ENCODE measurements at places on chromosomes 5 and 9.

DNA sequence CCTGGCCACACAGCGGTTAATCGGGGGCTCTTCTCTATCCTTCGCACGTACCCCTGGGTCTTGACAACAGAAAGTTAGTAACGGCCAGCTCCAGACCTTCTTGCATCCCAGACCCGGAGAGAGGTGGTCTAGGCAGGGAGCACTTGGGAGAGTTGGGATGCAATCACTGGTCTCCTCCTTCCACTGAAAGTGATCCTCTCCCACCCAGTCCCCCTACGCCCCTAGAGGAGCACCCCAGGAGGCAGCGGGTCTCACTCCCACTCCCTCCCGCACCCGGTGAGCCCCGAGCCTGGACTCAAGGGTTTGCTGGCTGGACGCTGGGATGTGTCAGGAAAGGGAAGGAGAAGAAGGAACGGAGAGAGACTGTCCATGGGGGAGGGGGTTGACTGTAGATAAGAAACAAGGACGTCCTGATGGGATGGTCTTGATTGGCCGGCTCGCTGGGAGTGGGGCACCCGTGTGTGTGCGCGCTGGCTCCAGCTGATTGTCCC lies 2.0 kb downstream of the RORB start:
- no peak for DNase-seq

DNA sequence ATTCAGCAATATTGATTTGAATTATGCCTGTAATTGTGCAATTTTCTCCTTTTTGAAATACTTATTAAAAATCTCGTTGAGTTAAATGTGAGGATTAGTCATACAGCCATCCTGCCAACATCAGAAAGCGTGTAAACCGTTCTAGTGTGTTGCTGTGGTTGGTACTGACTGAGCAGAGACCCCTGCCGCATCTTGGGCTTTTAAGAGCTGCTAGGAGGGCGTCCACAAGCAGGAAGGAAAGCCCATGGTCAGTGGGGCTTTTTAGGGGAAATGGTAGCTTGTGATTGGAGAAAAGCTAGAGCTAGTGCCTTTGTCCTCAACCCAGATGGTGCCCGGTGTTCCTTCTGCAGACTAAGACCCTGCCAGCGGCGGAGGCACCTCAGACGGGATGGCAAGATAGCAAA lies 1.3 kb downstream of the SDHA start:
- DNase-seq, result peak; percentile 40

DNA sequence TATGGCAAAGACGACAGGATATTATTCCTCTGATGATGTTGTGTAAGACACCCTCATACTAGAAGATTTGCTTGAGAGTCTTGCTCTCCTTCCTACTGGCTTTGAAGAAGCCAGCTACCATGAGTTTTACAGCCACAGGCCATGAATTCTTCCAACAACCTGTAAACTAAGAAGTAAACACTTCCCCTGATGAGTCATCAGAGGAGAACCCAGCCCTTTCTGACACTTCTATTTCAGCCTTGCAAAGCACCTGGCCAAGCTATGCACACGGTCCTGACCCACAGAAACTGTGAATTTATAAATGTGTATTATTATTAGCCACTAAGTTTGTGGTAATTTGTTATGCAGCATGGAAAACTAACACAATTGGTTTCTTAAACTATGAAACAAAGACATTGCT lies 288.8 kb upstream of the ADAMTSL1 start:
- DNase-seq, result no peak

DNA sequence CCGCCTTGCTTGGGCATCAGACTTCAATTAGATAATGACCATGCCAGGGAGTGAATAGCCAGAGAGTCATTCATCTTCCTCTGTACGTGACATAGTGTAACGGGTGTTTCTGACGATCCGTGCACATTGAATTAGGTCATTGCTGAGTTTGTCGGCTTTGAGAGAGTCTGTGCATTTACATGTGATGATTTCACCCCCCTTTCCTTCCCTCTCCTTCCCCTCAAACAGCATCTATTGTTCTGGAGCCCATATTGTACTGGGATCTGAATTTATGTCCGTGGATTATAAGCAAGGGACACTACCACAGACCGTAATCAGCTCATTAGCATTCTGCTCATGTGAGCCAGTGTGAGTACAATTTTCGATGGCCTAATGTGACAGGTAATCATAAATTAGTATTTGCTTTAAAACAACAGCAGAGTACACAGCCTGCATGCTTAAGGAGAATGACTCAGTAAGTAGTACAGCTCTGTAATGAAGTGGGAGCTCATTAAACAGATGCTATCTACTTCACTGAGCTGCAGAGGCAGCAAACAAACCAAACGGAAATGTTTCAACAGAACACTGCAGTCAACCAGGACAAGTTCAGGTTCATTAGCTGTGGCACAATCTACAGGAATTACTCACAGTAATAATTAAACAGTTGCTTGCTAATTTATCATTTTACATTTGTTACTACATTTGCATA lies 302.1 kb downstream of the CSNK1G3 start:
- DNase-seq, result no peak

GRCh38 chr5:168047043-168047668 lies 244.3 kb upstream of the WWC1 start:
- peak; percentile 52 for DNase-seq

DNA sequence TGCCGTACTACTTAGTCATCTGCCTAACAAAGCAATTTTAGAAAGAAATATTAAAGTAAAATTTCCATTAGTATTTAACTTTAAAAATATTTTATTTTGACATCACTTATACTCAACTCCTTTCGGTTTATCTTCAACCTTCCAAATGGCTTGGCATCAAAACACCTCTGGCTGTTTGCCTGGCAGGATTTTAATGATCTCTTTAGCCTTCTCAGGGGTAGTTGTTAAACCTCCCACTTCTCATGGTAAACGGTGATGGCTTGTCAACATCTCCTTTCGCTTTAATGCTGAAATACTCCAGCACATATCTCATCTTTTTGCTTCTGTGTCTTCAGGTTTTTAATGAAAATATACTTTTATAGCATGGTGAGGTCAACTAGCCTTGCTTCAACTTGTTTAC lies 747.1 kb downstream of the CETN3 start:
- DNase-seq, result no peak

GRCh38 chr5:149038336-149039080 lies 24.4 kb downstream of the SH3TC2 start:
- DNase-seq, result no peak

DNA sequence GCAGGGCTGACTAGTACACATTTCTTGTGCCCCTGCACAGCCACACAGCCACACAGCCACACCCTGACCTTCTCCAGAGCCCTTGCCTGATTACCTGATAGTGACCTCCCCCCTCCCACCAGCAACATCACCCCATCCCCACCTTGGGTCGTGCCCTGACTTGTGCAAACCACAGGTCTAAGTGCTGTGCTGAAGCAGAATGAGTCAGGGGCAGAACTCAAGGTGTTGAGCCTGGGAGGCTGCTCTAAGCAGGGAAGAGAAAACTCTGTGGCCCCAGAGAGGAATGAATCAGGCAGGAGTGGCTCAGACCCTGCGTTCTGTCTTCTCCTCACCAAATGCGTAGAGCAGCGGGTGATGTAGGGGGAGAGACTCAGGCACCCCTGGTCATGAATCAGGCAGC lies 24.3 kb upstream of the FAT2 start:
- peak; percentile 54 for DNase-seq

- no peak for DNase-seq
Observed at GRCh38 chr5:61869333-61869732, 436.7 kb upstream of the KIF2A start.

DNA sequence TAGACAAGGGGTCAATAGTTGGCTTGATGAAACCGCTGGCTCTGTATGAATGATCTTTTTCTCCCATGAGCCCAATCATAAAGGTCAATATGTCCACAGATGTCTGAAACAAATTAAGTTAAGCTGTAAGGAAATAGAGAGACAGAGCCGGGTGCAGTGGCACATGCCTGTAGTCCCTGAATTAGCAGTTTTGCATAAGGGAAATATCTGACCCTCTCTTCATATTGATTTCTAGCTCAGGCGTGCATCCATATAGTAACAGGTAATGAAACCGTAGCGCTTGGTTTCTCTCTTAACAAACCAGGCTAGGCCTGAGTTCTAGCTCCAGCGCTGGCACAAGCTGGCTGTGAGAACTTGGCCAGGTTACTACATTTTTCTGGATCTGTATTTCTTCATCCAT lies 118.1 kb upstream of the ERCC6L2 start:
- DNase-seq, result no peak

DNA sequence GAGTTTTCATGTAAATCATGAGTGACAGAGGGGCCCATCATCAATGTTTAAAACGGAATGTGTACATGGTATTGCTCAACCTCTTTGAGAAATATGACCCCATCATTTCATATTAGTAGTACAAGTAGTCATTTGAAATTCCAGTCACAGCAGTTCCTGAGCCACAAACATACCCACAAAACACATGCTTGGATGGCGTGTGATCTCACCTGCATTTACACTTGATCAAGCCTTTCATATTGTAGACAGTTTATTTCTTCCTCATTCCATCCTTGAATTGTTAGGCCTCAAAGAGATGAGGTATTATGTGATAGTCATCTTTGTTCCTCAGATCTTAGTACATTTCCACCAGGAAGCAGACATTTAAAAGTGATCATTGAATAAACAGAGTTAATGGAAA lies 96.8 kb upstream of the TAS2R1 start:
- no peak for DNase-seq

DNA sequence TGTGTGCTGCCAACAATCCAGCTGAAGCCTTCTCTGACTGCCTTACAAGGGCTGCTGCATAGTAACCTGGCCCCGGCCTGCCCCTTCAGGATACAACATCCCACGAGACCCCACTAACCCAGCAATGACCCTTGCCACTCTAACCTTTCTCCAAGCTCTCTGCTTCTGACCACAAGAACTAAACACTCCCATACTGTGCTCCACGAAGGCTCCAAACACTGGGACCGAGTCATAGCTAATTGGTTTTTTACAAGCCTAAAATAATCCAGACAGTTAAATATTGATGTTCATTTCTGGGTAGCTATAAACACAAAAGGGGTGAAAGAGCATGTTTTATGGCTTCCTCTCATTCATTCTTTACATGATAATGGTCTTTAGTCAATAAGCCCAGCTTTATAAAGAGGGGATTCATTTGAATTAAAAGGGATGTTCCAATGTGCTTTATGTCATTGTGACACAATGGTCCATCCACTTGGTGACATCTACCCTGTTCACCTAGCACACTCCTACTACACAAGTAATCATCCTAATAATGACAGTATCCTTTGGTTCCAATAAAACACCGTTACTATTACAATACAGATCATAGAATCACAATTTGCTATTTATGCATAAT lies 16.2 kb upstream of the TLE4 start:
- no peak for DNase-seq

DNA sequence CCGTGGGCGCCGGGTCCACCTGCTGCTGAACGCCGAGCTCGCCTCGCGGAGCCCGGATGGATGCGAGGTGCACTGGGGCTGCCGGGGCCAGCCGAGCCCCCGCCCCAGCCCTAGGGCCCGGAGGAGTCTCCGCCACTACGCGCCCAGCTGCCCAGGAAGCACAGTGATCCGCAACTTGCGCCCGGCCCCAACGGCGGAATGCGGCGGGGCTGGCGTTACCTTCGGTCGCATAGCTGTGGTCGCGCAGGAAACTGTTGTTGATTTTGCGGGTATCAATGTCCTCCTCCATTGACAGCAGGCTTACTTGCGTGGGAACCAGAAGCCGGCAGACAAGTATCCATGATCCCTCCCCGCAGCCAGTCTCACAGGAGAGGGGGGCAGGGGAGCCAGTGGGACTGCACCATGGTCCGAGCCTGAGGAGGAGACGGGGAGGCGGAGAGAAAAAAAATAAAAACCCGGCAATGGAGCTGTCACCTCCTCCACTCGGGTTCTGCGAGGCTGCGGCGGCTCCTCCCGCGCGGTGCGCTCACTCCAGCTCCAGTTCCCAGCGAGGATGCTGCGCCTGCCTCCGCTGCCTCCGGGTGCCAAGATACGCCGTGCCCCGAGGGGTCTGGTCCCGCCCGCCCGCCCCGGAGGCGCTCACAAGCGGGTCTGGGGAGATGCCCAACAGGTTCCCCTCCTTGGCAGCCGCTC lies 628 bp downstream of the PPP2R2B start:
- peak; percentile 44 for DNase-seq

GRCh38 chr9:86903734-86904085 lies 43.6 kb downstream of the GAS1 start:
- no peak for DNase-seq

DNA sequence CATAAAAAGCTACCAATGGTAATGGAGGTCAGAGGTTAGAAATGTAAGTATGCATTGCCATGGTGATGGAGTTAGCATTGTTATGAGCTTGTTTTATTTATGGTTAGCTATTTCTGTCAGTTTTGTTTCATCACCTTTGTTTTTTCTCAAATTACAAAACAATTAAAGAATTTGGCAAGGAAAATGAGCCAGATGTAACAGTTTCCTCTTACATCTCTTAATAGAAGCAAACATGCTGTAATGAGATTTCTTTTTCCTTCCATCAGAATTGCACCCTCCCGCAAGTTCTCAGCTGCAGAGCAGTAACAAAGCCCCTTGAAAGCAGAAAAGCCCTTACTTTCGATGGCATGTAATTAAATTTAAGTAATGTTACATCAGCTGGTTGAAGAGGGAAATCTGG lies 233.0 kb downstream of the SGCD start:
- DNase-seq, result no peak

DNA sequence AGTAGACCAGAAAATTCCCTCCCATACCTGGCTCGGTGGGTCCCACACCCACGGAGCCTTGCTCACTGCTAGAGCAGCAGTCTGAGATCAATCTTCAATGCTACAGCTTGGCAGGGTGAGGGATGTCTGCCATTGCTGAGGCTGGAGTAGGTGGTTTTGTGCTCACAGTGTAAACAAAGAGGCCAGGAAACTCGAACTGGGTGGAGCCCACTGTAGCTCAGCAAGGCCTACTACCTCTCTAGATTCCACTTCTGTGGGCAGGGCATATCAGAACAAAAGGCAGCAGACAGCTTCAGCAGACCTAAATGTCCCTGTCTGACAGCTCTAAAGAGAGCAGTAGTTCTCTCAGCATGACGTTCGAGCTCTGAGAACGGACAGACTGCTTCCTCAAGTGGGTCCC lies 5.6 kb upstream of the GZMA start:
- peak; percentile 33 for DNase-seq

DNA sequence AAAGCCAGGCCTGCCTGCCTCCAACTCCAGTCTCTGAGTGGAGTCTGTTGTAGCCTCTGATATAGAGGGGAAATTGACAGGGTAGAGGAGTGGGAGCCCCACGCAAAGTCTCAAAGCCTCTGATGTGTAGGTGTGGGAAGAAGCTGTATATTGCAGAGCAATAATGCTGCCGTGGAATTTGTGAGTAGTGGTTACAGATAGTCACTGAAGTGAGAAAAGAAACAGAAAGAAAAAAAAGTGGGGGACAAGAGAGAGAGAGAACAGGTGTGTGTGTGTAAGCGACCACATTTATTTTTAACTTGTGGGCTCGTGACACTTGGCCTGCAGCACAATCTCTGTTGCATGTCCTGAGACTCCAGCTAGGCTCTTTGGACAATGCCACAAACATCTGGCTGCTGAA lies 227.8 kb downstream of the NSG2 start:
- no peak for DNase-seq

- no peak for DNase-seq
Observed at GRCh38 chr9:107593224-107593870, 103.8 kb upstream of the KLF4 start.

DNA sequence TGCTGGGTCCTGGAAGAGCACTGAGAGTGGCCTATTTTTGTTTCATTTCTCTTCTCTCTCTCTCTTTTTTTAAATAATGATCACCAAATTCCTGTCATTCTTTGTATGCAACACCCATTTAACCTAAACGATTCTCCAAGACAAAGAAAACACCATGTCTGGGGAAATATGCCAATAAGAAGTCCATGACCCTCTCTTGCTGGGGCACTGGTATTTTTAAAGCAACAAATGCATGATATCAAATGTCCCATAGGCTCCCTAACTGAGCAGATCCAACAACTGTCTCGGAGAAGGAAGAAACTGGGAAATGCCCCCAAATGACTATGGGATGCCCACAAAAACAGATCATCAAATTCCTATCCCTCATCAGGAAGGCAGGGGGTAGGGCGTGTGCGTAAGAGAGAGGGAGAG lies 567.4 kb downstream of the CCDC171 start:
- DNase-seq, result no peak
